Stomach (tissue), 19 donors: ENCODE measurements at places on chromosomes 7 and 10. TPM values are rescaled to one million over a fixed set of nuclear protein-coding genes. Genes with fewer than 3 reads are reported as not detected.

FAM25A gene
- total RNA-seq = not detected

EFCAB10 gene
- total RNA-seq = not detected

TRIM50 gene
- total RNA-seq = 69.4 TPM

GRCh38 chr10:10418387-10418786 is 599.3 kb upstream of the CELF2 start:
- DNase-seq = no peak

DNA sequence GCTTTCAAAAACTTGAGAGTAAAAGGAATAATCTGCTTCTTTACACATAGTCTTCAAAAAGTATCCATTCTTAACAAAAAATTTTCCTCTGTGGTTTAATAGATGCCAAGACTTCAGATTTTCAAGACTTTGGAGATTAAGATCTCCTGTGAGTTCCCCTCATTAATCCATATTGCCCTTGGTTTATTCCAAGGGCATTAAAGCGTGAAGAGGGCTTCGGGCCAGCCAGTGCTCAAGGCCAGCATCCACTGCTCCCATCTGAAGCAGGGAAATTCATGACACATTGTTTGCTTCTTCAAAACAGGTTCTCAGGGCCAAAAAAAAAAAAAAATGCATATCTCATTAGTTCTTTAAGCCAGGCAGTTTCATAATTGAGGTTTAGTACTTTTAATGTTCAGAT is 137.3 kb upstream of the RHOBTB1 start:
- DNase-seq = no peak

DNA sequence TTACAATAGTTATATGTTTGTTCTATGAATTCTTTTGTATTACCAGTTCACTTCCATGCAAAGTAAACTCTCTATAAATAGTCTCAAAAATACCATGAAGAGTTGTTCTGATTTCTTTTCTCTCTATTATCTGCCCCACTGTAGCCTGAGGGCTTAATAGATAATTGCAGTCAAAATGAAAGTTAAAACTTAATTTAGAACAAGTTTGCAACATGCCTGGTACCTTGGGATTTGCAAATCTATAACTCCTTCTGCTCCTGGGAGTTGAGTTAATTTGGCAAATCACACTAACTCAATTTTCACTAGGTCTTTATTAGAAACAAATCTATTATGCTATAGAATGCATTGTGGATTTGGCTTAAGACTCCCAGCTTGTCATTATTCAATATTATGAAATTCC is 21.8 kb upstream of the NDUFA5 start:
- no peak for DNase-seq
